Urinary bladder (tissue), 4 donors: ENCODE measurements at places on chromosomes 7 and 10. TPM values are rescaled to one million over a fixed set of nuclear protein-coding genes. Genes with fewer than 3 reads are reported as not detected.

The SRRM3 gene
- 0.58 TPM for total RNA-seq

The GTF2IRD2 gene
- total RNA-seq: 41.9 TPM

The IFIT1B gene
- 2.2 TPM for total RNA-seq

The ANKRD61 gene
- total RNA-seq: not detected

The SAMD8 gene
- total RNA-seq: 42.2 TPM

The MDFIC gene
- total RNA-seq: 69.4 TPM

The CYP2C8 gene
- total RNA-seq: 1.1 TPM

The ADAM8 gene
- 3.0 TPM for total RNA-seq

The ZC3HAV1L gene
- 37.4 TPM for total RNA-seq

The RET gene
- 2.7 TPM for total RNA-seq

The FAM25G gene
- total RNA-seq: not detected

The STX1A gene
- total RNA-seq: 9.0 TPM

The PARP12 gene
- 33.0 TPM for total RNA-seq

The SKIDA1 gene
- 5.0 TPM for total RNA-seq

The MEIG1 gene
- total RNA-seq: not detected

The CDNF gene
- 1.9 TPM for total RNA-seq

The GRK5 gene
- 23.8 TPM for total RNA-seq

The GOLGA7B gene
- 0.11 TPM for total RNA-seq

The ATG9B gene
- total RNA-seq: not detected

The PAX2 gene
- total RNA-seq: not detected

The VAX1 gene
- total RNA-seq: not detected

The GRM3 gene
- total RNA-seq: 0.21 TPM

The ALOX5 gene
- 25.7 TPM for total RNA-seq

The LRRC17 gene
- total RNA-seq: 200 TPM

The CFTR gene
- total RNA-seq: 2.0 TPM

The SUGCT gene
- total RNA-seq: 8.3 TPM

The SPDYE11 gene
- not detected for total RNA-seq

The DGKI gene
- 13.3 TPM for total RNA-seq

The LRRD1 gene
- total RNA-seq: 1.8 TPM

The SH3PXD2A gene
- 56.9 TPM for total RNA-seq

The C7orf33 gene
- not detected for total RNA-seq

The PLXNA4 gene
- total RNA-seq: 6.5 TPM

The FRMD4A gene
- total RNA-seq: 32.9 TPM

The UNC5B gene
- 12.8 TPM for total RNA-seq

The CFAP46 gene
- total RNA-seq: 0.53 TPM

The PLXDC2 gene
- total RNA-seq: 72.7 TPM

The GBX1 gene
- total RNA-seq: not detected

The AKR1B15 gene
- not detected for total RNA-seq

The AKR1D1 gene
- total RNA-seq: not detected
